ENCODE measurements at places on chromosomes 16 and 17. TPM values are rescaled to one million over a fixed set of nuclear protein-coding genes. Genes with fewer than 3 reads are reported as not detected.

Gene SCARF1
- 0.16 TPM for total RNA-seq

Gene HOXB1
- not detected for total RNA-seq

Gene CTRB1
- not detected for total RNA-seq

Gene TOX3
- 0.10 TPM for total RNA-seq

Gene CXCL16
- total RNA-seq = 20.2 TPM
